Kasumi-1 (cell line): ENCODE measurements at places on chromosomes 13 and 19.

DNA sequence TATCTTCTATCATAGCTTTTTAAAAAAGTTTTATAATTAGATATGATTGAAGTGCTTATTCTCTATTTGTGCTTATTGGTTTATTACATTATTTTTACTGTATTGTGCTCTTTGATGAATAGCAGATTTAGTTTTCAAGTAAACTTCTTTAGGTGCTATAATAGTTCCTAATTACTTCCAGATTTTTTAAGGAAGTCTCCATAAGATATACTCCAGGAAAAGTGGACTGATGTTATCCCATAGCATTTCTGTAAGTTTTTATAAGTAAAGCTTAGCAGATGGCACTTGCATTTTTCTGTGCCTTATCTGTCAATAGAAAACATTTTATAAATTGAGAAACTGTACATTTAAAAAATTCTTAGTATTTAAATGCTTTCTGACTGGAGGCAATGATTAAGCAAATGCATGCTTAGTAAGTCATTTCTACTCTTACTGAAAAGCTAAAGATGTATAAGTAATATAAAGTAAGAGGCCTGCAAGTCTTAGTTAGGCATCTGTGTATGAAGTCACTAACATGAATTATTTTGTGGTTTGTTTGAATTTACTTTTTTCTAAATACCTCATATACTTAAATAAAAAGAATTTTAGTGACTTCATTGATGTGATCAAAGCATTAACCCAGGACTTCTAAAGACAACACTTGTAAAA lies 182.8 kb downstream of the MAB21L1 start:
- DNase-seq: no peak

DNA sequence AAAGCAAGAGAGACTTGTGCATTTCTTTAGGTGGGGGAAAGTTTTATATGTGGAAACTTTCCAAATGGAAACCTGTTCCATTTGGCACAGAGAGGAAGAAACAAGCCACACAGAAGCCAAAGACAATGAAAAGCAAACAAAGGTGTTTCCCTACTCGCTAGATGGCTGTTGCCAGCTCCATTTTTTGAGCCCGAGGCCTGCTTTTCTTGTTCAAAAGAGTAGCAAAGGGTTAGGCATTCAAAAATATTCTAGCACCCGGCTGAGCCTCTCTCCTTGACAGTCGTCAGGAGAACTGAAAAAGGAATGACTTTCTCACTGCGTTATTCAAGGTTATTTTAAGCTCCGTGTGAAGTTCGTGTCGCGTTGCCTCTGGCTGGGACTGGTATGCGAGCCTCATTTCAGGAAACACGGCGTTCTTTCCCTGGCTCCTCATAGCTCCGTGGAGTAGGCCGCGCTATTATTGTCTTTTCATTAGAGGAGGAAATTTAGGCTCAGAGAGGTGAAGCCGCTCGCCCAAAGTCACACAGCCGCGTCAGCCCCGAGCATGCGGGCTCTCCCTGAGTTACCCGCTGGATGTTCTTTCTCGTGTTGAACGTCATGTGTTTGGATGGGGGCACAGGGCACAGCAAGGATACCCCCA lies 7.6 kb downstream of the TRPM4 start:
- no peak for DNase-seq

DNA sequence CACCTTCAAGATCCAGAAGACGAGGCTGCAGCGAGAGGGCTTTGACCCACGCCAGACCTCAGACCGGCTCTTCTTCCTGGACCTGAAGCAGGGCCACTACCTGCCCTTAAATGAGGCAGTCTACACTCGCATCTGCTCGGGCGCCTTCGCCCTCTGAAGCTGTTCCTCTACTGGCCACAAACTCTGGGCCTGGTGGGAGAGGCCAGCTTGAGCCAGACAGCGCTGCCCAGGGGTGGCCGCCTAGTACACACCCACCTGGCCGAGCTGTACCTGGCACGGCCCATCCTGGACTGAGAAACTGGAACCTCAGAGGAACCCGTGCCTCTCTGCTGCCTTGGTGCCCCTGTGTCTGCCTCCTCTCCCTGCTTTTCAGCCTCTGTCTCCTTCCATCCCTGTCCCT lies 7.0 kb upstream of the PGLS start:
- DNase-seq: no peak

DNA sequence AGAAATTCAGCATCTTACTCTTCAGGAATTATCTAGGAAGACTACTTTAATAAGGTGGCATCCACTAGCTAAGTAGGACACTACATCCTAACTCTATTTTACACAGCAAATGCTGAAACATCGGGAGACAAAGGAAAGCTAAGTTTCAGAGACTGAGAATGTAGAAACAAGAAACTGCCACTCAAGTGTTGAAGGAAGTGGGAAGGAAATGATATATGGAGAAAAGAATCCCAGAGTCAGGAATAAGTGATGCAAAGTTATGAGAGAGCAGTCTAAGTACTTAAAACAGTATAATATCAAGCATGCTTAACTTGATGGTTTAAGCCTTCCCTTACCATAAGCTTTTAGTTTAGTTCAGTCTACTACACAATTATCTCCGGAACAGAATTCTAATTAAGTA lies 52.4 kb downstream of the RBM26 start:
- no peak for DNase-seq

- no peak for DNase-seq
Measured at GRCh38 chr13:105996391-105997025, 539.0 kb downstream of the EFNB2 start.

GRCh38 chr13:71577127-71577526 lies 289.9 kb downstream of the DACH1 start:
- no peak for DNase-seq

- no peak for DNase-seq
Measured at GRCh38 chr19:35048911-35049411, 7.4 kb downstream of the HPN start.

GRCh38 chr13:102648046-102648445 lies 46.8 kb downstream of the METTL21C start:
- DNase-seq: no peak

DNA sequence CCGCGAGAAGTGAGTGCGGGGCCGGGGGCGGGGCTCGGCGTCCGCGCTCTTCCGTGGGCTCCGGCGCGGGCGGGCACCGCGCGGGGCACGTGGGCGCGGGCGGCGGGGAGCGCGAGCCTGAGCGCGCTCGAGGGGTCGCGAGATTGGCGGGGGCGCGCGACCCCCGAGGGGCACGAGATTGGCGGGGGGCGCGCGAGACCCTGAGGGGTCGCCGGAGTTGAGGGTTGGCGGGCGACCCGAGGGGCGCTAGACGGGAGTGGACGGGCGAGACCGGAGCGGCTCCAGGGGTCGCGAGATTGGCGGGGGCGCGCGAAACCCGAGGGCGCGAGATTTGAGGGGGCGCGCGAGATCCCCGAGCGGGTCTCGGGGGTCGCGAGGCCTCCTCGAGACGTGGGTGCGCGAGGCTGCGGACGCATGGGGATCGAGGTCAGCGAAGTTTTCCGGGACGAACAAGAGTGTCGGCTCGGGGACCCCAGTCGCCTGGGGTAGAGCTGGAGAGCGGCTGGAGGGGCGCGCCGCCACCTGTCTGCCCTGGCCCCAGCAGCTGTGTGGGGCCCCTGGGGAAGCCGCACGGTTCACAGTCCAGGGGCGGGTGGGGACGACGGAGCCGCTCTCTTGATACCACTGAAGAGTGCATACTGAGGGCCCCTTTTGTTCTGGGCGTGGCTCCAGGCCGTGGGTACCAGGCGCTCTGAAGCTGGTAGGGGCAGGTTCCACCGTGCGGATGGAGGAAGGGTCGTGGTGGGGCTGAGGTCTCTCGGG lies 682 bp downstream of the SSBP4 start:
- no peak for DNase-seq

GRCh38 chr13:53569453-53569852 lies 540.8 kb downstream of the OLFM4 start:
- DNase-seq: no peak

- no peak for DNase-seq
Measured at GRCh38 chr13:107461751-107462150, 753.6 kb downstream of the LIG4 start.

GRCh38 chr13:33033051-33033812 lies 17.0 kb downstream of the KL start:
- no peak for DNase-seq

GRCh38 chr19:45889210-45889885 lies 3.4 kb upstream of the IRF2BP1 start:
- DNase-seq: no peak

- no peak for DNase-seq
Measured at GRCh38 chr13:97696921-97697320, 256.6 kb upstream of the IPO5 start.

GRCh38 chr13:48579165-48579918 lies 46.5 kb upstream of the RCBTB2 start:
- peak; percentile 90 for DNase-seq

DNA sequence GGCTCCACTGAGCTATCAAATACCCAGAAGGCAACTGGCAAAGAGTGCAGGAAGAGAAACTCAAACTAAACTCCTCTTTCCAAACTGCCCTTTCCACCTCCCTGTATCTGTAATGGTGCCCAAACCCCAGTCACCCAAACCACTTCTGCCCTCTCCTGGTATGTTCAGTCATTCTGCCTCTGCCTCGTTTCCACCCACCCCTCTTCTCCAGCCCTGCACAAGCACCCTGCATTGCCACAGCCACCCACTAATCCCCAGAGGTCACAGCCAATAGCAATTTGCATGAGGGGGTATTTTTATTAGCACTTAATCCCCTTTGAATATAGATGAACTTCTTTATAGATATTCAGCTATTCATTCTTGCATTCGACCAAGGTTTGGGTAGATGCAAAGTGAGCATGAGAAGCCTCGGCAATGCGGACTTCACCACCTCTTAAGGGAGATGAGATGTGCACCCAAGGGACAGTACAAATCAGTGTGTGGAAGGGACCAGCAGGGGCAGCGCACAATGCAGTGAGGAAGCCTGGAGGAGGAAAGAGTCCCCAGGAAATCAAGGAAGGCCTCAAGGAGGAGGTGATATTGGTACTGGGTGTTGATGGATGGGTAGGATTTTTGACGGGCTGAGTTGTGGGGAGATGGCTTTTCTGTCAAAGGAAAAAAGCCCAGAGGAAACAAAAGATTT lies 12.4 kb downstream of the TMEM272 start:
- DNase-seq: peak; percentile 85

DNA sequence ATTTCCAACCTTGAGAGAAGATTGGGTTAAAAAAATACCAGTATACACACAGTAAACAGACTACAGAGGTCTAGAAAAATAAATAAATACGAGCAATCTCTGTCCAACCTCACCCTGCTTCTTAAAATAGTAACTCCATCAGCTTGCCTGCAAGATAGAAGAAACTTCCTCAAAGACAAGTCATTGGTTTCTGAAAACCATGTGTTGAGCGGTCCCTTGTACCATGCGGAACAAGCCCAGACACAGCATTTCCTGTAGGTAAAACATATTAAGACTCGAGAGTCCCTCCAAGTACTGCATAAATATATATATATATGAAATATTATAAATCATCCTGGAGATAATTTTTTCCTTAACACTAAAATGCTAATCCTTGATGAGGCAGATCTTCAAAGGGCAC lies 157.4 kb downstream of the MZT1 start:
- DNase-seq: no peak

GRCh38 chr13:107642831-107643230 lies 572.5 kb downstream of the LIG4 start:
- DNase-seq: no peak

GRCh38 chr13:111539791-111540446 lies 219.5 kb downstream of the TEX29 start:
- no peak for DNase-seq

- DNase-seq: peak; percentile 57
Measured at GRCh38 chr13:30816736-30817135, 81.4 kb downstream of the ALOX5AP start.

GRCh38 chr13:60756306-60756705 lies 359.3 kb downstream of the TDRD3 start:
- no peak for DNase-seq

DNA sequence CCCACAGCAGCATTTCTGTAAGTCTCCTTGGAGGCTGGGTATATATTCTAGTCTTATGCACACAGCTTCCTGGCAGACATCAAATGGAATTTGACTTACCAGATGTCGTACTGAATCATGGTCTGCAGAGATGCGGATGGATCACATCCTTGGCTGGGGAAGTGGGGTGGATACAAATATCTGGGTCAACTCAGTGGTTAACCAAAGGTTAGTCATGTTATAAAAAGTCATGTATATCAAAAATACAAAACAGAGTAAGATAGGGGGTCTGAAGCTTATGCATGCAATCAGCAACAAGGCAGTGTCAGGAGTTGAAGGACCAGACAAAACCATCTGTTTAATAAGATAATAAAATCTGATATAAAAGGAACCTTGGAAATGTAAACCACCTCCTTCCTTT lies 61.9 kb downstream of the WASF3 start:
- DNase-seq: no peak

GRCh38 chr13:58655086-58655485 lies 1023.5 kb downstream of the PCDH17 start:
- peak; percentile 56 for DNase-seq

DNA sequence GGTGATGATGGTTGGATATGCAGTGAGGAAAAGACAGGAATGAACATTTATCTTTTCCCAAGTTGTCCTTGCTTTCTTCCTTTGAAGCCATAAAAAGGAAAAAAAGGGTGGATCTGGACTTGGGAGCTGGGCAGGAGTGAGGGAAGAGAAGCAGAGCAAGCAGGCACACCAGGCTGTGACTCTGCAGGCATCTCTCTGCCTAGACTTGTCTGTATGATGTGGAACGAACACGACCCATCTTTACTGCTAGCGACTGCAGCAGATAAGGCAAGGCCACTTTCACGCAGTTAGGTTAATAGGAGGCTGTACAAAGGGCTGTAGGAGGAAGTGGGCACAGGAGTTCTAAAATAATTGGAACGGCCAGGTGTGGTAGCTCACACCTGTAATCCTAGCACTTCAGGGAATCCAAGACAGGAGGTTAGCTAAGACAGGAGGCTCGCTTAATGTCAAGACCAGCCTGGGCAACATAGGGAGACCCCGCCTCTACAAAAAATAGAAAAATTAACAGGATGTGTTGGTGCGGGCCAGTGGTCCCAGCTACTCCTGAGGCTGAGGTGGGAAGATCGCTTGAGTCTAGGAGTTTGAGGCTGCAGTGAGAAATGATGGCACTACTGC lies 961 bp upstream of the URI1 start:
- DNase-seq: no peak

- no peak for DNase-seq
Measured at GRCh38 chr13:38824342-38824741, 137.5 kb downstream of the FREM2 start.

DNA sequence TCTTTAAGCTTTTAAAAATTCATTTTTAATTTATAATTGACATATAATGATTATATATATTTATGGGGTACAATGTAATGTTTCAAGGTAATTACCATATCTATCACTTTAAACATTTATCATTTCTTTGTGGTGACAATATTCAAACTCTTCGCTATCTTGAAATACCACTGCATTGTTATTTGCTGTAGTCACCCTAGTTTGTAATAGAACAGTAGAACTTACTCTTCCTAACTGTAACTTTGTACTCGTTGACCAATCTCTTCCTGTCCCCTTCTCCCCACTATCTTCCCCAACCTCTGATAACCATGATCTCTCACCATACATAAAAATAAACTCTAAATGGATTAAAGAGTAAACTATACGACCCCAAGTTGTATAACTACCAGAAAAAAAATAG lies 20.4 kb downstream of the COG6 start:
- no peak for DNase-seq
